ENCODE measurements at places on chromosomes 16 and 17.

GRCh38 chr16:64428463-64429113, 693.3 kb downstream of the CDH11 start:
- no peak for DNase-seq

DNA sequence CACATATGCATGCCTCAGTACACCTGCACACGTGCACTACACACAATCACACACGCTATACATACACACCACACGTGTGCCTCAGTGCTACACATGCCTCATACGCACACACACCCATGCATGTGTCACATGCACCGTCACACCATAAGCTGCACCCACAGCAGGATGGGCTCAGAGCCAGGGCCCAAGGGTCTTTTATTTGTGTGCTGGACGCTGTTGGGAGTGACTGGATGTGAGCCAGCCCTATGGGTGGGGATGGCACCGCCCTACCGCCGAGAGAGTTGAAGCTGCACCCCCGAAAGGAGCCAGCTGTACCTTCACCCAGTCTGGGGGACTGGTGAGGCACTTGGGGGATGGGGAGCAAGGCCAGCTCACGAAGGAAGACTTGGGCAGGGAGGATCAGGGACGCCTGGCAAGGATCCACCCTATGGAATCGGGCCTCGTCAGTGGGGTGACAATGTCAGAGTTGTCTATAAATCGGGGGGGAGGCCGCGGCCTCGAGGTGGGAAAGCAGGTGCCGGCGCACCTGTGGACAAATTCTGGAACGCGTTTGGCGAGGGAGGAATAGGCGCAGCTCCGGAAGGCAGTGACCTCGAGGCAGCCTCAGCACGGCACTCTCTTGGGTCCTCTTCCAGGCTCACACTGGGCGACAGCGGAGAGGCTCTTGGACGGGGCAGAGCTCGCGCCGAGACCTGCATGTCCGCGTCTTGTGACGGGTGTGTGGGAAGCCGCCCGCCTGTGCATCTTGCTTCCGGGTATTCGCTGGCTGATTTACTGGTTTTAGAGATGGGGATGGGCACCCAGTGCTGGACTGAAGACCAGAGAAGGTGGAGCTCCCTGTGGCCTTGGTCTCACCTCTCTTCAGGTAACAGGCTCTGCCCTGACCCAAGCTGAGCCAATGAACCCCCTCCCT, 7.3 kb downstream of the RGS11 start:
- DNase-seq, result no peak

- no peak for DNase-seq
These were observed 201.9 kb downstream of the SNX29 start for GRCh38 chr16:12178251-12178990.

DNA sequence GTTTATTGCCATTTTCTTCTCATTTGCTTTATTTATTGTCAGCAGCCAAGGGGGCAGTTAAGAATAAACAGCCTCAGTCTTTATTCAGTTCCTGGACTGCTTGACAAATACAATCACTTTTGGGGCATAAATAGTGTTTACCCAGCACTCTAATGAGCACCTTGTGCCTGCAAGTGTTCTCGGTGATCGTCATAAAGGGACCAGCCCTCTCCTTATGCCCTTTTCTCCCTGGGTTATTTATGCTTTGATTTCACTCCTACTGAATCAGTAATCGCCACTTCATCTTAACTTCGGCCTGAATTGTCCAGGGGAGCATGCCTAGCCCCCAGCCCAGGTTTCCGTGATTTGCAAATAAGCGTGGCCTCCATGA, 55.7 kb upstream of the CACNG5 start:
- DNase-seq, result no peak

DNA sequence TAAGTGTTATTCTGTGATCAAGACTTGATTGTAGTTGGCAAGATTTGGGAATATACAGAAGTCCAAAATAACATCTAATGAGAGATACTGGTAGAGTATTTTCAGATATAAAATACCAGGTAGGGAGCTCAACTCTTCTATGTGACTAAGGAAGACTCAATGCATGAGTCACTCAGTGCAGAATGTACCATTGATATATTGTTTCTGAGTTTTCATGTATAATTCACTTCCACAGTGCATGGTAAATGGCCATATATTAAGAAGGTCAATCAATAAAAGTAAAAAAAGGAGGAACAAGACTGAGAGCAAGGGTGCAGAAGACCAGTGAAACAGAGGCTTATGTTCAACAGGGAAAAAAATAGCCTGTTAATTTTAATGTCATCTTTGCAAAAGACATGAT, 1387.9 kb downstream of the CDH8 start:
- DNase-seq, result no peak

GRCh38 chr17:79470754-79471153, 140.1 kb downstream of the RBFOX3 start:
- no peak for DNase-seq

DNA sequence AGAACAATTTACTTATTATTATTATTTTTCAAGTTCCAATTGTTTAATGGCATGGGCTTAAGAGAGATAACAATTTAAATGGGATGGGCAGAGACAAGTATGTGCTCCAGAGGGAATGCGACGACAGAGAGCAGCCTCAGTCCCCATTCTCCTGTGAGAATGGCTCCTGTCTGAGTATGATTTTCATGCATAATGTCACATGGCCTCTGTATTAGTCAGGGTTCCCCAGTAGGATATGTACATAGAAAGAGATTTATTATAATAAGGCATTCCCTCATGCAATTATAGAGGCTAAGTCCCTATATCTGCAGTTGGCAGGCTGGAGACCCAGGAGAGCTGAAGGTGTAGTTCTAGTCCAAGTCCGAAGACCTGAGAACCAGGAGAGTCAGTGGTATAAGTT, 22.9 kb upstream of the NKD1 start:
- no peak for DNase-seq

DNA sequence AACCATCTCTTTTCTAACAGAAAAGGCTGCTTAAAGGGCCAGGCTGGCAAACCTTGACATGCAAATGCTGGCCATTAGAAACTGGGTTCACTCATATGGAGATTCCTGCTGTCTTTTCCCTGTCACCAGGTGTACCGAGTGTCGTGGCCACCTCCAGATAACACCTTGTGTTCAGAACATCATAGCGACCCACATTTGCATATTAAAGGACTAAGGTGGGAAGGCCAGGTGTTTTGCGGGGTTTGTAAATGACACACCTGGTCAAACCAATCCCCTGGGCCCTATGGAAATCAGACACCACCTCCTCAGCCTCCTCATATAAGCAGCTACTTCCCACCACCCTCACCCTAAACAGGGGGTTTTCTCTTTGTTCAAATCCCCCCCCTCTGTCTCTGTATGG, 2.5 kb upstream of the AIPL1 start:
- DNase-seq, result no peak

DNA sequence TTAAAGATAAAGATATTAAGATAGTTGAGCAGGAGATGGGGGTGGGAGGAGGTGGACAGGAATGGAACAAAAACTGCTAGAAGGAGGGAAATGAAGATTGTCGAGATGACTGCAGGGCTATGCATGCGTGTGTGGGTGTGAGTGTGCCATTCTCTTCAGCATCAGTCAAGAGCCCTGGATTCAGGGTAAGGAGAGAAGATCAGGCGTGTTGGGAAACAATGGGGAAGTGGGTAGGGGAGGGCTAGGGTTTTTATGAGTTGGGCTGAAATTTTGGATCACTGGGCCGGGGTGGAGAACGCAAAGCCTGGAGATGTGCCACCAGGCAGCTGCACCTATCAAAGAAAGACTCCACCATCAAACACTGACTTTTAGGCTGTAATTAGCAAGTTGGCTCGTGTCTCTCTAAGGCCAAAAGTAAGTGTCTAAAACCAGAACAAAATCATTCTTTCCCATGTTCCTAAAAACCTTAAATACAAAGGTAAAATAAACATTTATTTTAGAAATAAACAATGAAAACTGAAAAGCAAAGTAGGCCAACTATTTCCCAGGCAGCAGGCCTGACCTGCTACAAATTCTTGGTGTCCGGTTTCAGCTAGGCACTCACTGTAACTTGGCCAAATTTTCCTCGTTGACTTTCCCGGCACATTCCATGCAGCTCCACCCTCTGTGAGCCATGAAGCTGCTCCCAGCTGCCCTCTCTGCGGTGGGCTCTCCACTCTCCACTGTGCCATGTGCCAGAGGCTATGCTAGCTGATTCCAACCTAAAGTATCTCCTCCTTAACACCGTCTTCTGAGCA, 4.2 kb downstream of the CDRT4 start:
- DNase-seq, result no peak

- DNase-seq, result no peak
These were observed 2.0 kb upstream of the COX10 start for GRCh38 chr17:14067347-14067746.

DNA sequence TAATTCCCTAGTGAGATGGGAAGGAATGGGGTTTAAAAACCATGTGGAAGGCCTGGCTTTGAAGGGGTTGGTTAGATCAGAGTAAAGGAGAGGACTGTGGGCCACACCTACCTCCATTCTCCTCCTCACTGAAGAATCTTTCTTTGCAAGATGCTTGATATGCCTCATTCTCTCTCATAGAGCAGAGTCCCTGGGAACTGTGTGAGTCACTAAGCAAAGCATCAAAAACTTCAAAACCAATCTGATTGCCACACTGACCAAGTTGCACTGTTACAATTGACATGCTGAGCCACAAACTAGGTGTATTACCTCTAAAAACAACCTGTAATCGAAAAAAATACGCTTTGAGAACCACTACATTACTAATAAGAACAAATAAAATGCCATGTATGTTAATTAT, 2.0 kb downstream of the TUBD1 start:
- DNase-seq, result no peak

DNA sequence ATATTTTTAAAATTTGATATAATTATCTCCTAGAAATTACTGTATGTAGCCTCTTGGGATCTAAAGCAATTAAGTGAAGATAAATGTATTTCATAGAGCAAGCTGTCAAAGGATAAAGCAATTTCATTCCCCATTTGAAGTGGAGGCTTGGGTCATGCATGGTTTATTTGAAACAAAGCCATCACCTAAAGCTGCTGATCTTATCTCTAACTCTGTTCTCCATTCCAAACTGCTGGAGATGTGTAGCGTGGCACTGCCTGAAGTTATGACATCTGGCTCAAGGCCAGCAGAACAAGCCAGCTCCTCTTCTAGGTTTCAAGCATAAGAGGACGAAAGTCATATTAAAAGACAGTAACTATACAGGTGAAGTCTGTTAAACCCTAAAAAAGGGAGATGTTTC, 83.9 kb downstream of the HIC1 start:
- DNase-seq, result no peak

GRCh38 chr16:86398622-86399021, 111.7 kb upstream of the FOXF1 start:
- DNase-seq, result no peak

DNA sequence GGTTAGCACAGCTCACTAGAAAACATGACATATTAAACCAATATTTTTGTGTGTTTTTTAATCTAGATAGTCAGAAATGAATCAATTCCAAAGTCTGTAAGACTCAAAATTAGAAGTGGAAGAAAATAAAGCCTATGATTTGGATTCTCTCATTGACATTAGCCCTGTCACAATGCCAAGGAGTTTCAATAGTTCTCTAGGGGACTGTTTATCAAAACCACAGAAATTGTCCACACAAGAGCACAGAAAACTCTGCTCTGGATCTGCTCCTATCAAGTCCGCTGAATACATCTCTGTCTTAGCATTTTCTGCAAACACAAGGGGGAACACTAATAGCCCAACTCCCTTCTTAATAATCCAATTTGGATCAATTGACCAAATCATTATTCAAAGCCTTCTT, 152.0 kb downstream of the HS3ST3B1 start:
- DNase-seq, result no peak

- DNase-seq, result no peak
These were observed 362.1 kb downstream of the HS3ST4 start for GRCh38 chr16:26053889-26054288.

GRCh38 chr17:54745862-54746261, 154.8 kb upstream of the TOM1L1 start:
- no peak for DNase-seq
